ENCODE measurements at places on chromosomes 2 and 18.

- no peak for ATAC-seq
These were observed 356.4 kb upstream of the ACVR2A start for GRCh38 chr2:147488472-147488871.

GRCh38 chr2:38152035-38152434 is 76.1 kb upstream of the CYP1B1 start:
- ATAC-seq: no peak

- no peak for ATAC-seq
These were observed 50.0 kb downstream of the TTC39C start for GRCh38 chr18:24064391-24065100.

DNA sequence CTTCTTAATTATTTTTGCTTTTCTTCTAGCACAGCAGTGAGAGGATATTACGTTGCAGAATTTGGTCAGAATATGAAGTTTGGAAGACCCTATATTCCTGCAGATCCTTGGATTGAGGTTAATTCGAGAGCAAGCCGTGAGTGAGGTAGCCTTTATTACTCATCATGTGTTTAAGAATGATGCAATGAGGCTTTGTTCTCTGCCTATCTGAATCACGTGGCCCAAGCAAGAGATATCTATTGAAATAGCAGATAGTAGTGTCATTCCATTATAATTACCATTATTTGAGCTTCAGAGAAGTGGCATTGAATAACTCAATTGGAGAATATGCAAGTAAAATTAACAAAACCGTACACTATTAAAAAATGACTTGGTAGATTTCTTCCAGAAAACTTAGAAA is 641.1 kb downstream of the TMEM182 start:
- no peak for ATAC-seq

- ATAC-seq: no peak
These were observed 90.9 kb downstream of the COL5A2 start for GRCh38 chr2:189088591-189089205.

GRCh38 chr2:220370764-220371163 is 743.3 kb downstream of the SLC4A3 start:
- no peak for ATAC-seq

DNA sequence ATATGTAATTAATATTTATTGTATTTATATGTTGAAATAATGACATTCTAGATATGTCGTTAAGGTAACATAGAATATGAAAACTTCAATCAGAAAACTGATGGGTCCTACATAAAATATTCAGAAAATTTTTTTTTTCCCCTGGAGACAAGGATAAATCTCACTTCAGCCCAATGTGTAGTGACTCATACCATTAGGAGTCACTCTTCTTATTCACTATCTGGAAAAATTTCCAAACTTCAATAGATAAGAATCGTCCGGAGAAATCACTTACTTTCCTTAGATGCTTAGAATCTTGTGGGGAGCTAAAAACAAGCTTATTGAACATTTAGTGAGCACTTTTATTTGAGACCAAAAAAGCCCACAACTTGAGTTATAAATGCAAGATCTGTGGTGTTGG is 4.6 kb downstream of the SERPINB13 start:
- no peak for ATAC-seq

DNA sequence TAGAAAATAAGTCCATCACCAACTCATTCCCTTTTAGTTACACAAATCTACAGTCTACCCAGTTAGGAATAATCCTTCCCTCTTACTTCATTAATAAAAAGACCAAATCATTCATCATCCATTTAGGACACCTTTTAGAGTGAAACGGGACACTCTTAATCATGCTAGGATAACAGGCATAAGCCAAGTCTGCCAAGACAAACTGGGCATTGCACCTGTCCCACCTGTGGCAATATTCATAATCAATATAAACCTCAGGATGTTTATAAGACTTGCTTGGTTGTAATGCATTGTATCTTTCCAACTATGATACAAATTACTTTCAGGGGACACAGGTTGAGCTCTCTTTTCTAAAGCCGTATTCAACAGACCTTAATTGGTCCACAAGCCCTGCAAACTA is 82.7 kb upstream of the SH3BP4 start:
- no peak for ATAC-seq

GRCh38 chr2:75549401-75550253 is 11.1 kb downstream of the EVA1A start:
- no peak for ATAC-seq

GRCh38 chr2:128727404-128727803 is 408.7 kb upstream of the HS6ST1 start:
- ATAC-seq: no peak

DNA sequence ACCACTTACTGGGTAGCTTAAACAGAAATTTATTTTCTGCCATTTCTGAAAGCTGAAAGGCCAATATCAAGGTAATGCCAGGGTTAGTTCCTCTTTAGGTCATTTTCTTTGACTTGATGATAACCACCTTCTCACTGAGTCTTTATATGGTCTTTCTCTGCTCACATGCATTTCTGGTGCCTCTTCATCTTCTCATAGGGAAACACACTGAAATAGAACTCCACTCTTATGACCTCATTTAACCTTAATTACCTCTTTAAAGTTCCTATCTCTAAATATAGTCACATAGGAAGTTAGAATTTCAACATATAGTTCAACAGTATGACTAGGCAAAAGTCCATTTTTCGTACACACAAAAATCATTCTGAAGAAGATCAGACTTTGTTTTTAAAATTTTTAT is 616.8 kb upstream of the VRK2 start:
- ATAC-seq: no peak

- no peak for ATAC-seq
These were observed 147.4 kb upstream of the STK17B start for GRCh38 chr2:196318517-196319377.

DNA sequence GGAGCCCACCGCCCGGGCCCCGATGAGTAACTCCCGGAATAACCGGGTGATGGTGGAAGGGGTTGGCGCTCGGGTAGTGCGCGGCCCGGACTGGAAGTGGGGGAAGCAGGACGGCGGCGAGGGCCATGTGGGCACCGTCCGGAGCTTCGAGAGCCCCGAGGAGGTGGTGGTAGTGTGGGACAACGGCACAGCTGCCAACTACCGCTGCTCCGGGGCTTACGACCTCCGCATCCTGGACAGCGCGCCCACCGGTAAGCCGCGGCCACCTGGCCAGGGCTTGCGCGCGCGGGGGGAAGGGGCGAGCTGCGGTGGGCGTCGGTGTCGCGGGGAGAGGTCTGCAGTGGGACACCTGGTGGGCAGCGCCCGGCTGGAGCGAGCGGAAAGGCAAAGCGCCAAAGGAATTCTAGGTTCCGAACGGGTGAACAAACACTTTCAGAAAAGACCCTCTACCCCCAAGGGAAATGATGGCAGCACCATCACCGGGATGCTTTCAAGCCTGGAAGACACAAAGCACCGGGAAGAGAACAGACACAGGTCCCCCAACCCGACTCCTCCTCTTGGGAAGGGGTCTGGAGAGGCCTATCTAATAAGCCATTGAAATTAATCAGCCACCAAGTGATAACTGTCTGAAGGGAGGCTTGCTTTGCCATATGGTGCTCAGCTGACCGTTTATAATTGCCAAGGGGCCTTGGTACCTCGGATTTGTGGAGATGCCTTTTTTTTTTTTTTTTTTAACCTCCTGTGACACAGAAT is 1.1 kb downstream of the MIB1 start:
- ATAC-seq: peak; percentile 25

DNA sequence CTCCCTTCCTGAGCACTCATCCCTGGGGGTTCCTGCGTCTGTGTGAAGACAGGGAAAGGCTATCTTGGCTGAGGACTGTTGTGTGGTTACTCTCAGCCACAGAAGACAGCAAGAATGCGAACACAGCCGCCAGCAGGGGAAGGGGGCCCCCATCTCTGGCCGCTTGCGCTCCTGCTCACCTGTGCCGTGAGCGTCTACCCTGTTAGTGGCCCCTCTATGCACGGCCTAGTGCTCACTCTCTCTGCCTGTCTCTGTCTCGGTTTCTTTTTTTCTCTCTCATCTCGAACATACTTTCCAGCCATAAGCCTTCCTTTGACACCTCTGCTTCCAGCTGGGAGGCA is 206.7 kb upstream of the APCDD1 start:
- no peak for ATAC-seq

DNA sequence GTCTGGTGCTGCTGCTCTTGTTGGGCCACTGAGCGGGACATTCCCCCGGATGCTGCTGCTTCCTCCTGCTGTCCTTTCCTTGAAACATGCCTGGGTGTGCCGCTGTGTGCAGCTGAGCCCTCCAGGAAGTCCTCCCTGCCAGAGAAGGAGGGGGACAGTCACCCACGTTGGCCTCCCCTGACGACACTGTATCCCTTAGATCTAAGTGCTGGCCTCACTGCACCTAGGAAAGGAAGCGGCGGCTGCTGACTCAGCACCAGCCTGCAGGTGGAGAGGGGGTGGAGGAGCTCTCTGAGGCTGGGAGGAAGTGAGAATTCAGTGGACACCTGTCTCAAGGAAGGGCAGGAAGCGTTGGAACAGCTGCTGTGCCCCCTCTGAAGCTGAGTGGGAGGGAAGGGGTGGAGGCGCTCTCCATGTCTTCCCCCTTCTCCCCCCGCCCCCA is 239.8 kb downstream of the HAUS1 start:
- ATAC-seq: peak; percentile 79

- no peak for ATAC-seq
These were observed 1.3 kb upstream of the ODC1 start for GRCh38 chr2:10449486-10449831.

DNA sequence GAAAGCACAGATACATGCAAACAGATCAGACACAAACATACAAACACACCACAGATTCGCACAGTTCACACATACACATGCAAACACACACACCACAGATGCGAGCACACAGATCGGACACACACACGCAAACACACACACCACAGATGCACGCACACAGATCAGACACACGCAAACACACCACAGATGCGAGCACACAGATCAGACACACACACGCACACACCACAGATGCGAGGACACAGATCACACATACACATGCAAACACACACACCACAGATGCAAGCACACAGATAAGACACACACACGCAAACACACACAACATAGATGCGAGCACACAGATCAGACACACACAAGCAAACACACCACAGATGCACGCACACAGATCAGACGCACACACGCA is 149.0 kb downstream of the PXDN start:
- no peak for ATAC-seq

DNA sequence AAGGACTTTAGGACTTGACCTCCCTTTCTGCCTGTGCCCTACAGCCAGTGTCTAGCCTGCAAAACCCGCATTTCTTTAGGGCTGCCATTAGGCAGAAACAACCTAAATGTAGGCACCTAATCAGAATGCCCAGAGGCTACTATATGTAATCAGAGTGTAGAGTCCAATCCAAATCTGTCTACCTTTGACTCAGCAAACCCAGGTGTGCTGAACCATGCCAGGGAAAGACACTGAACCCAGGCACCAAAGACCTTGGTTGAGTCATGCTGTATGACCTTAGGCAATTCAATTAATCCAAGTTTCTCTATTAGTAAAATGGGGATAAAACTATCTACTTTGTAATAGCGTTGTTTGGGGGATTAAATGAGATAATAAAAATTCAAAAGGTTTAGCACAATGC is 20.7 kb downstream of the CAPN14 start:
- no peak for ATAC-seq

DNA sequence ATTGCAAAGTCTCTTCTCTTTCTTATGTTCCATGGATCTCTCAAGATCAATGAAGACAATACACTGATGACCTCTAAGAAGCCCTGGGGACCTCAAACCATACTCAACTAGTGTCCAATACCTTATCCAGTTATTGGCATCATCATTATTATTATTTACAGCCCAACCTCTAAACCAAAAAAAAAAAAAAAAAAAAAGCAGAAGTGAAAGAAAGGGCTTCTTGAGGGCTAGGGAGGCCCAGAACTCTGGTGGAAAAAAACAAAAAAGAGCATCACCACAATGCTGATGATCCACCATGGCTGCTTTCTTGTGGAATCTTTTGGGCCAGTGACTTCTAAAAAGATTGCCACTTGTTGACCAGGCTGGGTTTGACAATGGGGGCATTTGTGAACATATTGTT is 324.9 kb downstream of the LPIN1 start:
- peak; percentile 83 for ATAC-seq

DNA sequence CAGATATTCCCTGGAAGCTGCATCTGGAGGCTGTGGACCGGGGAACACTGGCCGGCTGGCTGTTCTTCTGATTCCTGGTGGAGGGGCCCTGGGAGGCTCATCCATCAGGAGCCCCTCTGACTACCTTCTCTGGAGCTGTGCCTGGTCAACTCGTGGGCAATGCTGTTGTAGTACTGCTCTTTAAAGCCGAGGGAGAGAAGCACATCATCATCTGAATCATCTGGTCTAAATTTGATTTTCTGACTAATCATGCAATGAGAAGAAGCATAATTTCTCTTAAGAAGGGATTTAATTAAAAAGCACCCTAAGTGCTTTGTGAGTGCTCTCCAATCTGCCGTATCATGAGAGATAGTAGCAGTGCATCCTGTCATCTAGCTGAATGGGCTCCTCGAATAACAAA is 229.5 kb downstream of the FHOD3 start:
- ATAC-seq: no peak

- no peak for ATAC-seq
These were observed 40.1 kb upstream of the TAF1B start for GRCh38 chr2:9803023-9803805.

DNA sequence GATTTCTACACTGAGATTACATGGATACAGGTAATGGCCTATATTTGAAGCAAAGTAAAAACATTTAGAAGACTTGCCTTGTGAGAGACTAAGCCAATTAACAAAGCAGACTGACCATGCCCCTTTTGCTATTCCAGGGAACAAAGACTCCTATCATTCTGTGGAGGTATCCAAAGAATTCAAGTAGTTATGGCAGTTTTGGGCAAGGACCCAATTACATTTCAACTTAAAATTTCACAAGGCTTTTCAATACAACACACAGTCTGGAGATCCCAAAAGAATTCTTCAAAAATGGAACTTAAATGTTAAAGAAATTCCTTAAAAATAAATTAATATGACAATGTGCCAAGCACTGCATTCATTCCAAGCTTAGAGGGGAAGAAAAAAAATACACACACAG is 109.2 kb upstream of the CHRNA1 start:
- no peak for ATAC-seq

DNA sequence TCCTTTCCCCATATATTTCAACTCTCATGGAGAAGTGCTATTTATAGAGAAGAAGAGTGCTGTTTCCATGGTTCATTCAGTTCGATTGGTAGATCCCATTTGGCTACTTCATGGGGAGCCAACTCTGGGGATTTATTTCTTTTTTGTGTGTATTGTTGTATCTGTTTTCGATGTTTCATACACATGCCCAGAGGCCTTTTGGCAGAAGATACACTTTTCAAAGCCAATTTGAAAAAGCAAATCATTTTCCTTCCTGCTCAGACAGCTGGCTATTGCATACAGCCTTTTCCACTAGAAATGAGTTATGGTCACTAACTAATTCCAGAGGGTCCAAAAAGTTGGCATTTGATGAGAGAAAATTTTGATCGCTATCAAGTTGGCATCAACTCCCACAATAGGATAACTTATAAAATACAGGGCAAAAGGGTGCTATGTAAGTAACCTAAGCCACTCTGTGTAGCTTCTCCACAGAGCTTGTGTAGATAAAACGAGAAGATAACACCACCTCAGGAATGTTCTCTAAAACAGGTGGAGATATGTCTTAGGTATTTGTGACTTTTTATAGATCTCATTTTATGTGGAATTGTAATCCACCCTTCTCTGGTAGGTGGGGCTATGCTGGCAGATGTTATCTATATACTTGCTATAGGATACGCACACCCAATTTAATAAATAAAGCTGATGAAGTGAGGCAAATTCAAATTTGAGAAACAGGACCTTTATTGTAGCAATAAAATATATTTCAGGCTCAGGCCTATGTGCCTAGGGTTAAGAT is 798.5 kb downstream of the SATB2 start:
- ATAC-seq: no peak

GRCh38 chr2:216925636-216926366 is 65.9 kb upstream of the TNP1 start:
- ATAC-seq: peak; percentile 51

GRCh38 chr2:9596621-9597311 is 34.0 kb downstream of the YWHAQ start:
- ATAC-seq: no peak
